Epithelial cell of prostate (primary cell): ENCODE measurements at places on chromosomes 3 and 15.

GRCh38 chr3:139537361-139537760 is 2.2 kb downstream of the RBP1 start:
- DNase-seq, result no peak

GRCh38 chr3:192382861-192383260 is 344.5 kb downstream of the FGF12 start:
- no peak for DNase-seq

DNA sequence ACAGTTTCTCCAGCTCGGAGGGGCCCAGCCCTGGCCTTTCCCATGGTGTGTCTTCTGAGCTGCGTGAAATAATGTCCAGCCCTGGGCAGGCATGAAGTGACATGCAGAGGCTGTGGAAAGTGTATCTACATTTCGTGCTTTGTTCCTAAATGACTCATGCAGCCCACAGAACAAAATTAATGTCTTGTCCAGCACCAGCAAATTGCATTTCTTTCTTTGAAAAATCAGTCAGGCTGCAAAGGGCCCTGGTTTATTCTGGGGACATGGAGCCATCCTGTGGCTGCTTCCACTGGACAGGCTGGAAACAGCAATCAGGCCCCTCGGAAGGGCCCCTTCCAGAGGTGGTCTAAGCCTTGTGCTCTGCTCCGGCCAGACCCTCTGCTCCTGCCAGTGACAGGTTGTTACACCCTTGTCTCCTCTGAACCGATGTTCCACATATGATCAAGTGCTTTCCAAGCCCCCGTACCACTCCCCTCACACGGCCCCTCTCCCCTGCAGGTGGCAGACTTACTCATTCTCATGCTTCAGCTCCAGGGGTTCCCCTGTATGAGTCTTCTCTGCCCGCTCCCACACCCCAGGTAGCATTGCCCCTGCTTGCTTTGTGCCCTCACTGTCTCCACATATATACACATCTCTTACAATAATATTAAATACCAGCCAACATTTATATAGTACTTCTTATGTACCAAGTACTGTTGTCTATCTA is 33.7 kb downstream of the CRYGS start:
- no peak for DNase-seq

DNA sequence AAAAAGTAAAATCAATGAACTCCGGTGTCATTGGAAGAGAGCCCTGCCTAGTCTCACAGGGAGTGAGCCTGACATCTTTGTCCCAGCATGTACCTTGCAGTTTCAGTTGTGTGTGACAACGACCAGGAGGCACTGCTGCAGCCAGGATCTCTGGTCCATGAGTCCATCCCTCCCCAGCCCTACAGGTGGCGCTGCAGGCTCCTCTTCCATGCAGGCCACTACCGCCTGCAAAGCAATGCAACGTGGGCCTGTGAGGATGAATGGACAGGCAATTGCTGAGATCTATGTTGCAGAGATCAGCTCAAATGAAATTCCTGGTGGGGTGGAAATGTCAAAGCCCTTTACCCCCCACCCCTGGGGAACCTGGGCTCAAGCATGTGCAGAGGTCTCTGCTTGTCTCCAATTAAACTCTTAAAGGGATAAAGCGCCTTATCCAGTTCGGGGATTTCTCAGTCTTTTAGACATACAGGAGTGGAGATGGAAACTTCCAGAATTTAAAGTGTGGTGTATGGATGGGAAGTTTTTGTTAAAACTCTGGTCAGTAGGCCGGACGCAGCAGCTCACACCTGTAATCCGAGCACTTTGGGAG is 35.8 kb downstream of the TKT start:
- peak; percentile 22 for DNase-seq

DNA sequence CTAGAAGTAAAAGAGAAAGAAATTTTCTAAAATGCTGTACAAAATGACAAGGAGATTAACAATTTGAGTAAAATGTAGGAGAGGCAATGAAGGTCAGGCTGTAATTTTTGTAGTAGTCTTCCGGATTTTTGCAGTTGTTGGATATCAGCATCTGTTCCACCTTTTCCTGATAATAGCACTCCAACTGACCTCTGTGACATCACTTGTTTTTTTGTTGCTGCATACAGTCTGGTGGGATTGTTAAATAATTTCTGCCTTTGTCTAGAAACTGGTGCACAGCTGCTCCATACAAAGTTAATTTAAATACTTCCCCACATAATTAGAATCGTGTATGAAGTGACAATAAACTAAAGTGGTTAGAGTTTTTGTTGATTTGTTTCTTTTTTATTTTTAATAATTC is 731.4 kb downstream of the PLOD2 start:
- no peak for DNase-seq

- DNase-seq, result no peak
Measured at GRCh38 chr15:96560246-96560895, 229.9 kb downstream of the NR2F2 start.

DNA sequence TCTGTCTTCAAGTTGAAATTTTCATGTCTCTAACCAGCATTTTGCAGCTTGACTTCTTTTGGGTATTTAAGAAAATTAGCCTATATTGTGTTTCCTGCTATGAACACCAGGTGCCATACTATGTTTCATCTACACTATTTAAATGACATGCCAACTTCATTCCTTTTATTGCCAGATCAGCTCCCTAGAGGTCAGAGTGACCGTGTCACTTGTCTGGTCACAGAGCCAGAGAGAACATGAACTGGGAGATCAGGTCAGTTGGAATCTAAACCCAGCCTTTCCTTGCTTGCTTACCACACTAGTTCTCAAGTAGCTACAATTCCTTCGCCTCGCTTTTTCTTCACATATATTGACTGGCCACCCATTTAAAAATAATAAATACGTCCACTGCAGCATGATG is 87.6 kb downstream of the THBS1 start:
- DNase-seq, result no peak

- DNase-seq, result no peak
Measured at GRCh38 chr3:40886660-40887425, 312.5 kb upstream of the CTNNB1 start.

GRCh38 chr15:78350058-78350457 is 9.9 kb downstream of the CRABP1 start:
- no peak for DNase-seq
